ENCODE measurements at places on chromosomes 3 and 15. TPM values are rescaled to one million over a fixed set of nuclear protein-coding genes. Genes with fewer than 3 reads are reported as not detected.

DNA sequence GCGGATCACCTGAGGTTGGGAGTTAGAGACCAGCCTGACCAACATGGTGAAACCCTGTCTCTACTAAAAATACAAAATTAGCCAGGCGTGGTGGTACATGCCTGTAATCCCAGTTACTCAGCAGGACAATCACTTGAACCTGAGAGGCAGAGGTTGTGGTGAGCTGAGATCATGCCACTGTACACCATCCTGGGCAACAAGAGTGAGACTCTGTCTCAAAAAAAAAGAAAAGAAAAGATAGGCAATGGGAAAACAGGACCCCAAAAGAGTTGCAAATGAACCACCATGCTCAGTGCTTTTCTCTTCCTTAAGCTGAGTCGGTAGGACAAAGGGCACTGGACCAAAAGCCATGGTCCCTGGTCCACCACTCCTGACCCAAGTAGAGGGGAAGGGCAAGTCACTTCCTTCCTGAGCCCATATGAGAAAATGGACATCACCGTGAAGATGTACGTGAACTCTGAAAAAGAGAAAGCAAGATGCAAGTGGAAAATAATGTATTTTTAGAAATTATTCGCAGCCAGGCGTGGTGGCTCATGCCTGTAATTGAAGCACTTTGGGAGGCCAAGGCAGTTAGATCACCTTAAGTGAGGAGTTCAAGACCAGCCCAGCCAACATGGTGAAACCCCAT, 2.6 kb downstream of the ITGB5 start:
- H3K4me1 ChIP-seq: peaks cover 69% of the 10 kb centered on the region
- DNase-seq: no peak
- peak overlapping the region; percentile 69 for H3K27ac ChIP-seq

The BOC gene
- 3.0 TPM for total RNA-seq

DNA sequence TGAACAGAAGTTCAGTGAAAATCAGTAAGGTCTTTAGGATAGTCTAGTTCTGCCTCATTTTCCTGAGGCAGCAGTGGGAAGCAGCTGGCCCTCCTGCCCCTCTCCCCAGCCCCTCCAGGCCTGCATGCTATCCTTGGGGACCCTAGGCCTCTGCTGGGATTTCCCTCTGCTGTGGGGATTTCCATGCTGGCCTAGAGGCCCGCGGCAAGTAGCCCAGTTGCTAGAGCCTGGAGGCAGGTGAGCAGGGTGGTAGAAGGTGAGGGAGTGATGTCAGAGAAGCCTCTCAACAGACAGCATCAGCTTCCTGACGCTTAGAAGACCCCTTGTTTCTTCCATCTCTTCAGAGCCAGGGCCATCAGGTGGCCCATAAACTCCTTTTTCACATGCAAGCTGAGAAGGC, 305.8 kb upstream of the THBS1 start:
- H3K4me1 ChIP-seq: peaks cover 21% of the 10 kb centered on the region
- no peaks in the 10 kb centered on the region for H3K36me3 ChIP-seq
- no peak for DNase-seq
- H3K4me3 ChIP-seq: no peak overlapping the region

GRCh38 chr3:39499651-39500273, 32.3 kb downstream of the MOBP start:
- H3K4me1 ChIP-seq: no peaks in the 10 kb centered on the region
- H3K27ac ChIP-seq: no peak overlapping the region
- peaks cover 37% of the 10 kb centered on the region for H3K27me3 ChIP-seq
- no peak overlapping the region for H3K4me3 ChIP-seq

DNA sequence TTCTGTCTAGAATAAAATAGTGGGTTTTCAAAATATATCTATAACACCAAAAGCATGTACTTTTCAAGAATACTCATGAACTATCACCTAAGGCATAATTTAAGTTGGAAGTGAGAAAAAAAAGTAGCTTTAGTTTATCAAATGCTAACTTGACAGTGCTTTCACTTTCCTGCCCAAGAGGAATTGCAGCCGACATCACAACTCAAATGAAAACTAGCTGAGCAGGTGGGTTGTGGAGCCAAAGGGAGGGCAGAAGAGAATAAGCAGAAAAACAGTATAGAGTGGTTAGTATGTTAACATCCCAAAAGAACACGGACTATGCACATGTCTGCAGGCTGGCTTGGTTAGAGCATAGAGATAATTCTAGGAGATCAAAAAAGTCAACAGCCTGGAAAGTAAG, 120.9 kb downstream of the NEDD4 start:
- no peak overlapping the region for H3K27ac ChIP-seq
- no peak for DNase-seq

- no peak overlapping the region for H3K4me3 ChIP-seq
- no peaks in the 10 kb centered on the region for H3K36me3 ChIP-seq
- H3K27me3 ChIP-seq: no peaks in the 10 kb centered on the region
- no peak overlapping the region for H3K27ac ChIP-seq
These were observed 69.1 kb downstream of the FGF7 start for GRCh38 chr15:49492151-49492550.

- H3K36me3 ChIP-seq: 0 out of 2 replicates have a peak, but pooled peaks cover under 1% of the 10 kb centered on the region
- H3K27ac ChIP-seq: no peak overlapping the region
- 0 out of 2 replicates have a peak, but pooled peaks cover under 1% of the 10 kb centered on the region for H3K4me1 ChIP-seq
- DNase-seq: no peak
These were observed 3.6 kb upstream of the MKRN3 start for GRCh38 chr15:23561914-23562313.

All from PC-9 (cell line).